ENCODE measurements at places on chromosomes 4 and X. TPM values are rescaled to one million over a fixed set of nuclear protein-coding genes. Genes with fewer than 3 reads are reported as not detected.

Gene SRPX
- 33.6 TPM for polyA plus RNA-seq

Gene ITIH6
- not detected for polyA plus RNA-seq

Gene CDS1
- 222 TPM for polyA plus RNA-seq

Gene HSPA4L
- 136 TPM for polyA plus RNA-seq

Gene KLHL4
- 48.5 TPM for polyA plus RNA-seq

Gene GABRG1
- polyA plus RNA-seq = 7.0 TPM

Gene CACNA1F
- not detected for polyA plus RNA-seq

Gene CDKL5
- polyA plus RNA-seq = not detected

Measured in Purkinje cell (primary cell).